ENCODE measurements at places on chromosomes 1 and 21. TPM values are rescaled to one million over a fixed set of nuclear protein-coding genes. Genes with fewer than 3 reads are reported as not detected.

- DNase-seq: no peak
These were observed 201.5 kb downstream of the NTNG1 start for GRCh38 chr1:107342316-107342715.

The AADACL4 gene
- not detected for total RNA-seq

DNA sequence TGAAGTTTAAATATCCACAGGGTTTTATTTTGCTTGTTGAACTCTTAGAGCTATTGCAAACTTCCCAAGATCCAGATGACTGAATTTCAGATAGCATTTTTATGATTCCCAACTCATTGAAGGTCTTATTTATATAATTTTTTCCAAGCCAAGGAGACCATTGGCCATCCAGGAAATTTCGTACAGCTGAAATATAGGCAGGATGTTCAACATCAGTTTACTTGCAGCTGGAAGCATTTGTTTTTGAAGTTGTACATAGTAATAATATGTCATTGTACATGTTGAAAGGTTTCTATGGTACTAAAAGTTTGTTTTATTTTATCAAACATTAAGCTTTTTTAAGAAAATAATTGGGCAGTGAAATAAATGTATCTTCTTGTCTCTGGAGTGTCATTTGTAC lies 32.8 kb upstream of the DDR2 start:
- no peak for DNase-seq

- DNase-seq: no peak
These were observed 32.3 kb upstream of the SPAG17 start for GRCh38 chr1:118217141-118217838.

The SYCP1 gene
- not detected for total RNA-seq

- DNase-seq: no peak
These were observed 7.6 kb downstream of the CHODL start for GRCh38 chr21:18252256-18252655.

GRCh38 chr1:163166886-163167555 lies 35.7 kb downstream of the RGS5 start:
- DNase-seq: no peak

DNA sequence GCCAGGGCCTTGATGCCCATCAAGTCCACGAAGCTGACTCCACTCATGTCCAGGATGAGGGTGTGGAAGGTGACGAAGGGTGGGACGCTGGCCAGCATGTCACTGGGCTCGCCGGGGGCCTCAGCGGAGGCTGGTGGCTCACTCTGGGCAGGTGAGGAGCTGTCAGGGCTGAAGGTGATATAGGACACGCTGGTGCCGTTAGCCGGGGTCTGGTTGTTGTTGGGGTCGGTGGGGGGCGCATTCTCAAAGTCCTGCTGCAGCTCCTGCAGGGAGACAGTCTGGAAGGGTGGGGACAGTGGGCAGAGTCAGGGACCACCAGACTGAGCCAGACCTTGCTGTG lies 21.7 kb downstream of the SLC26A9 start:
- no peak for DNase-seq

The OR2L8 gene
- not detected for total RNA-seq

- peak; percentile 86 for DNase-seq
These were observed 35.0 kb upstream of the JAK1 start for GRCh38 chr1:65001231-65001792.

- DNase-seq: peak; percentile 40
These were observed 43.0 kb downstream of the GALNT2 start for GRCh38 chr1:230109895-230110667.

- DNase-seq: no peak
These were observed 123.8 kb downstream of the TLR5 start for GRCh38 chr1:223019256-223019655.

- no peak for DNase-seq
These were observed 84.0 kb downstream of the IGSF21 start for GRCh38 chr1:18191481-18192155.

DNA sequence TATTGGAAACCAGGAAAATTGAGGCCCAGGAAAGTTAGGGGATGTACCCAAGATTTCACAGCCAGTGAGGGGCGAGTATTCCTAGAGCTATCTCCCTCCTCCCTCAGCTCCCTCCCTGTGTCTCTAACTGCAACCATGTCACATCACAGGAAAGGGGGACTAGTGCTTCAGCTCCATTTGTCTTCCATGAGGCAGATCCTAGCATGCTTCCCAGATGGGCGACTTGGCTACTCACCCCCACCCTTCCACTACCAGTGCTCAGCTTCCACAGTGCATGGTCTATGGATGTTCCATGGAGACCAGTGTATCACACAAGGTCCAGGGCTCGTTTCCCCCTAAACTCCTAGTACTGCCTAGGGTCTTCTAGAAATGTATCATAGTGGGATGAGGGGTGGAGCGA lies 4.6 kb upstream of the SPRR4 start:
- no peak for DNase-seq

- no peak for DNase-seq
These were observed 38.5 kb downstream of the TGFB2 start for GRCh38 chr1:218383681-218384080.

- DNase-seq: peak; percentile 34
These were observed 247.5 kb downstream of the LMX1A start for GRCh38 chr1:165109013-165109412.

GRCh38 chr1:42957880-42958487 lies 684 bp downstream of the SLC2A1 start:
- DNase-seq: peak; percentile 79

DNA sequence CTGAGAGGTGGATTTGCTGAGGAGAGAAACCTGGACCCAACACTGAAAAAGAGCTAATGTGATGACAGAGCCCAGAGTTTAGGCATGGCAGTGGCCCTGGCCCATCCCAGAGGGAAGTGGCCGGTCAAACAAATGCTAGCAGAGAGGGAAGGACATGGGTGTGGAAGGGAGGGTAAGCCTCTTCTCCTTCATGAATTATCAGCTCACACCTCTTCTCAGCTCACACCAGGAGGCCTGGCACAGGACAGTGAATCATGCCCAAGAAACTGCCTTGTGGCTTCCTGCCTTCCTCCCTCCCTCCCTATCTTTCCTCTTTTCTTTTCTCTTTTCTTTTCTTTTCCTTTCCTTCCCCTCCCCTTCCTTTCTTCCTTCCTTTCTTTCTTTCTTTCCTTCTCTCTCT lies 1.3 kb upstream of the SPRR3 start:
- DNase-seq: no peak

DNA sequence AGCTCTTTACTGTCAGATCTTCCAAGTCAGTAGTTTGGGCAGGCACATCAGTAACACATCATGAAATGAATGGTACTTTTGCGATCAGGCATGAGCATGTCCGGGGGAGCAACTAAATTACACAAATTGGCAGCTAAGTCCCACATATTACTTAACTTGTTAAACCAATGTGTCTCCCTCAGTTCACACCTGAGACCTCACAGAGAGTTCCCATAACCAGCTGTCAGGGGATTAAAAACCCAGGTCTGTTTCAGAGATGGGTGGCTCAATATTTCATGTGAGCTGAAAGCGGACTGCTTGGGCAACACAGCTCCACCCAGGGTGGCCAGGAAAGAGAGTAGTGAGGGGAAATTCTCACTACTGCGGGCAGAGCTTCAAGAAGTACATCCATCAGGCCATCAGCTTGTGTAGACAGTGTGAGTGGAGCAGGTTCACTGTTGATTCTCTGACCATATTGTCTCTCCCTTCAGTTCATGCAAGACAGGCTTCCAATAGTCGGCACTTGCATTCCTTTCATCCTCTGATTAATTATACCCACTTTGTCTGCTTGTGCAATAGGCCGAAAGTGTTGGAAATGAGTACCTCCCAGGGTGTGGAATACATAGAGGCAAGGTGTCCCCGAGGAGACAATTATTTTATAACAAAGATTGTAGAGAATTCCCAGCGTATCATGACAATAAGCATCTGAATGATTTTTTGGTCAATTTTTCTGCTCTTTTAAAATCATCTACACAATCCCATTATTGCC lies 139.9 kb downstream of the PTGER3 start:
- no peak for DNase-seq

GRCh38 chr1:31568895-31569595 lies 7.3 kb upstream of the TINAGL1 start:
- DNase-seq: no peak

- DNase-seq: no peak
These were observed 13.5 kb downstream of the FOXO6 start for GRCh38 chr1:41374711-41375110.

The GORAB gene
- 20.7 TPM for total RNA-seq

GRCh38 chr1:112263453-112263852 lies 132.6 kb upstream of the CTTNBP2NL start:
- no peak for DNase-seq

The LMX1A gene
- total RNA-seq: 0.84 TPM

The DAB1 gene
- 2.0 TPM for total RNA-seq

DNA sequence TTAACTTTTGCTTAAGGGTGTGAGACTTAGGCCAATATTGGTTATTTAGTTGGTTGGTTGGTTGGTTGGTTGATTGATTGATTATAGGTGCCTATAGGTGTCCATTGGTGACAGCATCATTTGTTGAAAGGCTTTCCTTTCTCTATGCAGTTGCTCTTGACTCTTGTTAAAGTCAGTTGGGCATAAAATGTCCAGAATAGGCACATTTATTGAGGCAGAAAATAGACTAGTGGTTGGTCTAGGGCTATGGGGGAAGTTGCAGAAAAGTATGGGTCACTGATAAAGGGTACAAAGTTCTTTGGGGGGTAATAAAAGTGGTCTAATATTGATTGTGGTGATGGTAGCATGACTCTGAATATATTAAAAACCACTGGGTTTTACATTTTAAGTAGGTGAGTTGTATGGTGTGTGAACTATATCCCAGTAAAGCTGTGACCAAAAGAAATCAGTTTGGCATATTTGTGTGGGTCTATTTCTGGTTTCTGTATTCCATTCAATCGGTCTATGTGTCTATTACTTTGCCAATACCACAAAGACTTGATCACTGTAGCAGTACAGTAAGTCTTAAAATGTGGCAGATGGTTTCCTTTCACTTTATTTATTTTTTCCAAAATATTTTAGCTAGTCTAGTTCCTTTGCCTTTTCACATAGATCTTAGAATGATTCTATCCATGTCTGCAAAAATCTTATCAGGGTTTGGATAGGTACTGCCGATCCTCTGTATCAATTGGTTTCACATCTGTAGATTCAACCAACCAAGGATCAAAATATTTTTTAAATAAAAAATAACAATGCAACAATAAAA lies 63.0 kb downstream of the ATP1A1 start:
- no peak for DNase-seq

DNA sequence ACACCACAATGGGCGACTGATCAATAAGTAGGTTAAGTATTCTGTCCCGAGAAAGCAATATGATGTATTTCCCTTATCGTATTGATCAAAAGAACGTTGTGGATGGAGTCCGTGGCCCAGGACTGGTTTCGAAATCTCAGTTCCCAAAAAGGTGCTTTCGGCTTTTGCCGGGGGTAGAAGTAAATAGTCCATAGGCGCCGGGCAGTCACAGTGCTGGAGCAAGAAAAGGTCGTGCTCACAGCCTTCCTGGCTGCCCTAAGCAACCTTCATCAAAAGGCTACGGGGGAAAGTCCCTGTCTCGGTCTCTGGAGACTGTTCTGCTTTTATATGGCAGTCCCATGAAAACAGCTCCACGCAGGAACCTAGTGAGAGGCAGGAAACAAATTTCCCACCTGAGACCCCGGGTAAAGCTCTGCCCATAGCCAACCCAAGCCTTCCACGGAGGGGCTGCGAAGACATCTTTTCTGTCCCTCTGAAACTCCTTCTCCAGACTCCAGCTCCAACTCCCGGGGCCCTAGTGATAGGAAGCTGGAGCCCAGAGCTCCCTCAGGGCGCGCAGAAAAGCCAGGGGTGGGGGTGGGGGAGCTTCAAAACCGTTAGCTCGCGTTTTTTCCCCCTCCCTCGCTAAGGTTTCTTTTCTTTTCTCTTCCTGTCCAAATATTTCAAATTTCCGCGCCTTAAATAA lies 7.0 kb downstream of the CDKN2C start:
- no peak for DNase-seq

All from mucosa of descending colon (tissue), 3 donors.